ENCODE measurements at places on chromosomes 5 and 9.

- DNase-seq = no peak
Observed at GRCh38 chr9:103615994-103616393, 478.1 kb upstream of the SMC2 start.

- DNase-seq = no peak
Observed at GRCh38 chr5:9283021-9283420, 262.9 kb downstream of the SEMA5A start.

DNA sequence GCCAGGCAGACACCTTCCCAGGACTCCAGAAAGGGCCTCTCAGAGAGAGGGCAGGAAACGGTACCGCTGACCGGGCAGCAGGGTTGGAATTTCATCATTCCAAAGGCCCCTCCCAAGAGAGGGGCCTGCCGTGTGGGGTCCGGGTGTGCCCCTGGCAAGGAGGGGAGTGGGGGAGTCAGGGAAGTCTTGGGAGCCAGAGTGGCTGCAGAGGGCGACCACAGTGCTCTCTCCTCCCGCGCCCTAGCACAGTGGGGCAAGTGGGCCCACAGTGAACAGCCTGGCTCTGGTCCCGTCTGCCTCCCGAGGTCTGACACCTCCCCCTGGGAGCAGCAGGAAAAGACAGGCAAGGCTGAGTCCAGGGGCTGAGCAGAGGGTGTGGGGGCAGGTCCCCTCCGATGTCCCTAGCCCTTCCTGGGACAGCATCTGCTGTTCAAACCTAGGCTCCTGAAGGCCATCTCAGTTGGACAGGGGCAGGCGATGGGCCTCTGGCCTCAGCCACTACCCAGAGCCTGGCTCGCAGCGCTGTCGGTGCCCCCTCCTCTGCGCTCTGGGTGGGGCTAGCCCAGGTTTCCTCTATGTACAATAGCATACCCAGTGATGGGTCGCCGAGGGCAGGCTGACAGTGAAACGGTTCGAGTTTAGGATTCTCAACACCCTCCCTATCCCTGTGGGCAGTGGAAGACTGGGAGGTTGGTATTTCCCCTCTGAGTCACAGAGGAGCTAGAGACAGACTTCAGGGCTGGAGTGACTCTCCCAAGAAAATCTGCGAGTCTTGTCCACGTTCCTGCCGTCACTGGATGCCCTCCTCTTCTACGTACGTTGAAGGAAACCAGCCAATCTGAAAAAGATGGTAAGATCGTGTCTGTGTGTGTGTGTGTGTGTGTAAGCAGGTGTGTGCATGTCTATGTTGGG is 25.4 kb upstream of the SARDH start:
- no peak for DNase-seq

DNA sequence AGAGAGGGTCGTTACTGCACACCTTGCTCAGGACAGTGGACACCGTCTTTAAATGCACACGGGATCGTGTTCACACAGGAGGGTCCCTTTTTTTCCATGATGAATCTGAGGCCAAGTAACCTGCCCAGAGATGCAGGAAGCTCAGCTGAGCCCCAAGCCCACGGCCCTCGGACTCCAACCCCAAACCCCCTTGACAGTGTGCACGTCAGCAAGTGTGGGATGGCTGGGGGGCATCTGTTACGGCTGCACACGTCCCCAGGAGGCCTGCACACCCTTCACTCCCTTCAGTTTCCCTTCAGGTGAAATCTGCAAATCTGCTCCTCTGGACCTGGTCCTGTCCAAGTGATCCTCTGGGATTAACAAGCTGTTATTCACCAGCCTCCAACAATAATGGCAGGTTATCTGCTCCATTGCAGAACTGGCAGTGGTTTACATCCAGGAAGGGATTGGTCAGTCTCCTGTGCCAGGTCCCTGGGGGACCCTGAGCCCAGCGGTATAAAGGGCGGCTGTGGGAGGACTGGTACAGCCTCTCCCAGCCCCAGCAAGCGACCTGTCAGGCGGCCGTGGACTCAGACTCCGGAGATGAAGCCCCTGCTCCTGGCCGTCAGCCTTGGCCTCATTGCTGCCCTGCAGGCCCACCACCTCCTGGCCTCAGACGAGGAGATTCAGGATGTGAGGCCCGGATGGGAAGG is at the start of gene LCN1:
Gene LCN1, plus strand, starts transcription at position 525 of the 692 bp plus-strand sequence. Its CDS starts 58 bp downstream, at position 583.
- DNase-seq = peak; percentile 36

- DNase-seq = no peak
Observed at GRCh38 chr9:91307279-91307678, 54.4 kb downstream of the AUH start.

GRCh38 chr5:50767588-50767987 is 101.2 kb downstream of the PARP8 start:
- no peak for DNase-seq

DNA sequence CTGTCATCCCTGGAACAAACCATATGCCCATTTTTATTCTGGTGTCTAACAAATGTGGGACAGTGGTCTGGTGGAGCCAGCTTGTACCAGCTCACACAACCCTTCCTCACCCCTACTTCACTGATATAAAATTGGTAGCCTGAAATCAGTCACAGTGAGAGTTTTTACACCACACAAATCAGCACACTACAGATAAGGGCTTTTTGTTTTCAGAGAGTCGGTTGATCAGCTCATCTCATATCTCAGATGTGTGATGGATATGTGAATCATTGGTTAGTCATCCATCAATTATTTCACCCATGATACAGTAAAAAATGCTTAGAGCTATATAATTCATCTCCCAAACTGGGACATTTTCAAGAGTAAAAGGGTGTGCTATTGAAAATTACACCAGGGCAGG is 529.2 kb downstream of the EBF1 start:
- DNase-seq = no peak

DNA sequence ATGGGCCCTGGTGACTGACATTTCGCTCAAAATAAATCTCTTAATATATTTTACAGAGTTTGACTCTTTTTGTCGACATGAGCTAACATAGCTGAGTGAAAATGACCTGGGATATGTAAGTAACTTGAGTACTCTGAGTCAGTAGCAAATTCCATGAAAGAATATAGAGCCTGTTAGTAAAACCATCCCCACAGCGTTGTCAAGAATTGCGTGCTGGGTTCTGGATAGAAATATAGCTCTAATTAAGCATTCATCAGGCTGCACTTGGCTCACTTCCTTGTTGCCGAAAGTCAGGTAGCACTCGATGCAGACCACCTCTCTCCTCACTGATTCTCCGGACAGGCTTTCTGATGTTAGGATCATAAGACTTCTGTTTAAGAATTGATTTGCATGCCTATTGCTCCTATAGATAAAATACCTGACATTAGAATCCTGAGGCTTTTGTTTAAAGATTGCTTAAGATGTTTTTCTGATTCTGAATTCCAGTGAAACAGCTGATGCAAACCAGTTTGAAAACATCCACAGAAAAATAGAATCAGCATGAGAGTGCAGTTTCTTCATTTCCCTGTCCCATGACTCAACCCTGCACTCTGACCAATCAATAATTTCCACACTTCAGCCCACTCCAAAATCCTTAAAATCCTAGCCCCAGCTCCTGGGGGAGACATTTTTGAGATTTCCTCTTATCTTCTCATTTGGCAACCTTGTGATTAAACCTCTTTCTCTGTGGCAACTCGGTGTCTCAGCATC is 310.6 kb downstream of the DIRAS2 start:
- DNase-seq = no peak

DNA sequence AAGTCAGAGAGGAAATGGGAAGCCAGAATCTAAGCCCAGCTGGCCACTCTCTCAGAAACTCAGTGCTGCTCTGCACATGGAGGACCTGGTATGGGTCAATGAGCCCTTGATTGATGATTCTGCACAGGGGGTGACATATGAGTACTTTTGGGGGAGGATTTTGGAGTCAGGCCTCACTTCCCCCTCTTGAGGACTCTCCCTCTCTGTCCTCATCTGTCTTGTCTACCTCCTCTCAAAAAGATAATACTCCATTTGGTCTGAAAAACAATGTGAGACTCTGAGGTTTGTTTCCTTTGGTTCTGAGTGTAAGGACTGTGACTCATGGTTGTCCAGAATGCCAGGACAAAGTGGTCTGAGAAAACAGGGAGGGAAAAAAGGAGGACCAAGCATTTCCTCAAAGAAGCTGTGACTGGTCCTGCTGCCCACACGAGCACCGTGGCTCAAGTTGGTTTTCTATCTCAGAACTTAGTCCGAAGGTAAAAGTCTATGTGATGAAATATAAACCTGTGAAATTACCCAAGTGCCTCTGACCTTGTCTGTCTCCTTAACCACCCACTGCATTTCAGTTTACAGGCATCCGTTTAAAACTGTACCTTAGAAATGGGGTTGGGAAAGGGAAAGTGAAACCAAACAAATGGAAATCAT is 11.1 kb downstream of the TTC39B start:
- peak; percentile 20 for DNase-seq

DNA sequence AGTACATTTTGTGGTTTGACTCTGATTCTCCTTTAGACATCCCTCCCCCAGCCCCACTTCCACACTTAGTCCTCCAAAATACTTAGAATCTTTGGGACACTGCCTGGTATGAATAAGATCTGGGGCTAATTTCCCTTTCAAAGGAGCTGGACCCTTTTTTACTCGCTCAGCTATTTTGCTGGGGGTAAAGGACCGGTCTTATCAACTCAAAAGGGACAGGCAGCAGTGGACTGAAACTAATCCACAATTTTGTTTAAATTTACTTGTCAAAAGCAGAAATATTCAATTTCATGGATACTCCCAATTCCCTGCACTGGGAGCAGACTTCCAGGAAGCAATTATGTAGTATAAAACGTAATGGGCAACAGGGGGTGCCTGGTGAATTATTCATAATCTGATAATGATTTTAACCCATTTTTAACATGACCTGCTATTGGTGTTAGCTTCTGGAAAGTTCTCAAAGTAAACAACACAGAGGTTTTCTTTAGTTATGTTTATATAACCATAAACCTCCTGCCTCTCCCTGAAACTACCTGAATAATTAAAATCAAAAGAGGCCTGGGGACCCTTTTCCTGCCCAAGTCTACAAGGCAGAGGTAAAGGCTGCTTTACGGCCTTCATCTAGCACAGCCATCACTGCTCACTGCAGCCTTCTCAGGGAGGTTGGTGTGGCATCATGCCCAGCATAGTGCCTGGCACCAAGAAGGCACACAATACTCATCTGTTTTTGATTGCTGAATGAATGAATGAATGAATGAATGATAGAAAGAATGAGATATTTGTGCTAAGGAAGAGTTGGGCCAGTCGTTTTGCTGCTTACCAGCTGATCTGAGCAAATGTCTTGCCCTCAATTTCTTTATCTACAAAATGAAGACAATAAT is 44.2 kb upstream of the GNPDA1 start:
- DNase-seq = no peak
